ENCODE measurements at places on chromosomes 11 and 22.

DNA sequence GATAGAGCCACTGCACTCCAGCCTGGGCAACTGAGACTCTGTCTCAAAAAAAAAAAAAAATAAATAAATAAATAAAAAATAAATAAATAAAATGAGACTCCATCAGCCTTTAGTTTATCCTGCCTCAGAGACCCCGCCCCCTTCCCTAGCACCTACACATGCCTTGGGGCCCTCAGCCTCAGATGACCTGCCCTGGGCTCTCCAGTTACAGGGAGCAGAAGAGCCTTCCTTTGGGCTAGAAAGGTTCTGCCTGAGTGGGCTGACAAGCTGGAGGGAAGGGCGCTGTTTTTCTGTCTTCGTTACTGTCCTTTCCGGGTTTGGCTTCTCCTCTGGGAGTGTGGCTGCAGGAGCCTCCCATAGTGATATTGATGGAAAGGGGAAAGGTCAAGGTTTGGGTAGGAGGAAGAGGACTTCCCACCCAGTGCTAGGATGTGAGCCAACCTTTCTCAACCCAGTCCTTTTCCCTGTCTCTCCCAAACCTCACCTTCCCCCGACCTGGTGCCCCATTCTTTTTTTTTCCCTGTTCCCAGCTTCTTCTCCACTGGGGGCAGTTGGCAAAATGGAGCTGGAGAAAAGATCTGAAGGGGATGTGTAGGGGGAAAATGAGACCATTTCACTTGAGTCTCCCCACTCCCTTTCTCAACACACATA is 1.5 kb upstream of the SF3B2 start:
- no peak for DNase-seq

GRCh38 chr11:93520726-93521509 is 22.3 kb downstream of the SMCO4 start:
- DNase-seq: no peak

DNA sequence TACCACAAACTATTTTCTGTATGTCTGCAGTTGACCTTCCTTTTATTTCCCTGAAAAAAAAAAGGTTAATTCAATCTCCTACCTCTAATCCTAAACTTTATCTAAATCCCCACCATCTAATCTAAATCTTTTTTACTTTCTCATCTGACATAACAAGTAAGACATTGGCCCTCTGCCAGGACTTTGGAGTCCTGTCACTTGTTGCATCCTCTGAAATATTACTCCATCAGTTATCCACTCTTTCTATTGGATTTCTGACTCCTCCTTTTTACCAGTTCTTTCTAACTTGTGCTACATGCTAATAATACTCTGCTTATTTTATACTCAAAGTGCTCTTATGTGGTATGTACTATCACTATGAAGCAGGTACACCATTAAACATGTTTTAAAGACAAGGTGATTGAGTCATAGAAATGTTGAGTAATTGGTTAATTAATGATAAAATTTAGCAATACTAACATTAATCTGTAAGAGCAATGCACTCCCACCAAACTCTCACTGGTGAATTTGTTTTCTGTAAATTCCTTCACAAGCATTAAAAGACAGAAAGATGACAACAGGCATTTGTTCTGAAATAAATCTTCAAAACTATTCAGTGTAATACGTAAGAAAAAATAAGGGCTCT is 914.2 kb upstream of the RAG2 start:
- no peak for DNase-seq

DNA sequence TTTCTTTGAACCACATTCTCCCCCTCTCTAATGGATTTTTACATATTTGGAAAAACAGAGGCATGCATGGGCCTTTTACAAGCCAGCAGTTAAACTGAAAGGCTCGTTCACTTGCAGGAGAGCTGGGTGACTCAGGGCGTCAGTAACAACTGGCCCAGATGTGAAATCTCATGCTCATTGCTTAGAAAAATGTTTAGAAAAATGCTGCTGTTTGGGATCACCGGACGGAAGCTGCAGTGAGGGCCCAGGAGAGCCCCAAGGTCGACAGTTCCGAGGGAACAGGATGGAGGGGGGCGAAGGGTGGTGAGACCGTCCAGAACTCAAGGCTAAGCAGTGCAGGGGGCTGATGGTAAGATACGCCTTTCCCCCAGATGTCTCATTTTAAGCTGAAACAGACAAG is 41.7 kb upstream of the SMTN start:
- DNase-seq: no peak

DNA sequence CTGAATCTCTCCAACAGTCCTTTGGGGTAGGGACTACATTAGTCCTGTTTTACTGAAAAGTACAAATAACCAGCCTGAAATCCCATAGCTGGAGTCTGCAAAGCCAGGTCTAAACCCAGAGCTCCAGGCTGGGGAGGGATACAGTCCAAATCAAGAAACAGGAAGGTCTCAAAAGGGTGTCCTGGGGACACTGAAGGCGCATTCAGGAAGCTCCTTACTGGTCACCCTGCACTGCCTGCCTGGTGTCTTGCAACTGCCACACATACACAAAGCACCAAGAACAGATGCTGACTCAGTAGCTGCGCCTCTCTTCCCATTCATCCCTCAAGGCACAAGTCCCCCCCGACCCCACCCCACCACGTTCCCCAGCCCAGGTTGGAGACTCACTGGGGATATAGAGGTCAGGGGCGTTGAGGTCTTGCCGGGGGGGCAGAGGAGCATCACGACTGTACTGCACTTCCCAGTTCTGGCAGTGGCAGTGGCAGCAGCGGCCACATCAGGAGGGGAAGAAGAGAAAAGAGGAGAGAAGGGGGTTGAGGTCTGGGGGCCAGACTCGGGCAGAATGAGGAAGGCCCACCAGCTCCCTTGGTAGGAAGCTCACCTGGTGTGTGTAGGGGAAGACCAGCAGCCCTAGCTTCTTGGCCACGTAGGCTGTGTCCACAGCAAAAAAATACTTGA is 1.6 kb downstream of the YIF1A start:
- no peak for DNase-seq

Data from stimulated activated CD8-positive, alpha-beta memory T cell treated with anti-CD3 and anti-CD28 coated beads, Interleukin-2, amount 100 ng/mL, for 1 hour (primary cell).